CD4-positive, alpha-beta T cell treated with Interferon gamma for 1 hour (primary cell): ENCODE measurements at places on chromosomes 5 and 9.
A peak's percentile ranks its signal among the peaks of the same experiment; 100 is the strongest.

- no peak for DNase-seq
Measured at GRCh38 chr9:124453586-124454191, 3.4 kb downstream of the ADGRD2 start.

- no peak for DNase-seq
Measured at GRCh38 chr9:104025104-104025503, 69.0 kb upstream of the SMC2 start.

DNA sequence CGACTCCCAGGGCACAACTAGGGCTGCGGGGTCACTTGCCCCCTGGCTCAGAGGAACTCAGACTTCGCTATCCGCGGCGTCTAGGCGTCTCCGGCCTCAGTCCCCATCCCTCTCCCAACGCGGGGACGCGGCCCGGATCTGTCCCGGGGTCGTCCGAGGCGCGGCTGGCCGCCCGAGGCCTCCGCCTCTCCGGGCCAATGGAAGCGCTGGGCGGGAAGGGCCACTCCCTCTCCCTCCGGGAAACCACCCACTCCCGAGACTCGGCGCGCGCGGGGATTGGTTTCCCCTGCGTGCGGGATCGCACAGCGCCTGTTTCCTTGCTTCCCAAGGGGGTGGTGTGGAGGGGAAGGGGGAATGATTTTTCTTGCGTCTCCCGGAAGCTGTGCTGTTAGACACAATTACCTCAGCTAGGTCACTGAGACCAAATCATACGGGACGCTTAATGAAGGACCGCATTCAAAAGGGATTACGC, 38.3 kb downstream of the NR2F1 start:
- DNase-seq = no peak

GRCh38 chr9:87635656-87636501, 90.0 kb upstream of the CTSL start:
- DNase-seq = no peak

- no peak for DNase-seq
Measured at GRCh38 chr5:108675736-108676135, 72.0 kb upstream of the FER start.

GRCh38 chr9:106616026-106616425, 246.9 kb upstream of the ZNF462 start:
- DNase-seq = no peak

DNA sequence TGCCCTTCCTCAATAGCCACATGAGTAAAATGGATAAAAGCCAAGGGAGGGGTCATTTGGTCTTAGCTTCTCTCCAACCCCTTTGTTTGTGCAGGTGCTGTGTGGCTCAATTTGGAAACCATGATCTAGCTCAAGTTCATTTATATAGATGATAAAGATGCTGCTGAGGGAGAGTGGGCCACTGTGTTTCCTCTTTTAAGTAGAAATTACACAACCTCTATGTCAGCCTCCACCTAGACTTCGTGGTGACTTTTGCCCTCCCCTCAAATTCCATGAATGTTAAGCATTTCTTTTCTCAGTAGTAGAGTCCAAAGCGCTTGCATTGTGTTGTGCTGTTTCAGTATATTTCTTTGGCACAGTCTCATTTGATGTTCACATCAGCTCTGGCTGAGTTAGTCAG, 241.4 kb downstream of the ARHGAP26 start:
- DNase-seq = no peak

- DNase-seq = no peak
Measured at GRCh38 chr9:4667681-4668080, 1.4 kb upstream of the SPATA6L start.

- DNase-seq = no peak
Measured at GRCh38 chr9:16591092-16591491, 279.4 kb downstream of the BNC2 start.

DNA sequence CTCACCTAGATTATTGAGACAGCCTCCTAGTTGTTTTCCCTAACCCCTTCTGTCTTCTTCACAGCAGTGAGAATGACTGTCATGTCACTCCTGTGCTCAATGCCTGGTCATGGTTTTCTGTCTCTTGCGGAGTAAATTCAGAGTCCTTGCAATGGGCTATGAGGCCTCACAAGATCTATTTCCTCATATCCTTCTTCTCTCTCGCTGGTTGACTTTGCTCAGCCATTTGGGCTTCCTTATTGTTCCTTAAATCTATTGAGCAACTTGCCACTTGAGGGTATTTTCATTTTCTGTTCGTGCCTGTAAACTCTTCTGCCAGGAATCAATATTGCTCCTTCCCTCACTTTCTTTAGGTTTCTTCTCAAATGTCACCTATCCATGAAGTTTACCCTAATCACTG, 9.0 kb downstream of the PPP3R2 start:
- no peak for DNase-seq

- no peak for DNase-seq
Measured at GRCh38 chr5:36323926-36324781, 22.5 kb upstream of the RANBP3L start.

- DNase-seq = no peak
Measured at GRCh38 chr5:160209917-160210316, 19.4 kb upstream of the FABP6 start.

- DNase-seq = no peak
Measured at GRCh38 chr5:107858324-107858723, 187.6 kb upstream of the EFNA5 start.

- DNase-seq = no peak
Measured at GRCh38 chr9:121307976-121308375, 40.0 kb downstream of the GSN start.

DNA sequence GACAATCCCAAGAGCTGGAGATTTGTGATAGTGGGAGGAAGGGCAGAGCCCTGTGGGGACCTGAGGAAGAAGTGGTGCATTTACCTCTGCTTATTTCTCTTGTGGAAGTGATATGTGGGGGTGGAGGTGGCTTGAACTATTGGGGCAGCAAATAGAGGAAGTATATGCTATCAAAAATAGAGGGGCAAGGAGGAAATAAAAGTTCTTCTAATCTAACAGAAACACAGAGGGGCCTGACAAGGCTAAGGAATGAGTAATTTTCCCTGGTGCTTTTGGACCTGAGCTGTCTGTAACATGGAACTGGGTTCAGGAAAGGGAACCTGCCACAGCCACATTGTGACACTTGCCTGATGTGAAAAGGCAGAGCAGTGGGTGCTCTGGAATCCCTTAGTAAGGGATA, 378.6 kb upstream of the KLF4 start:
- DNase-seq = no peak

DNA sequence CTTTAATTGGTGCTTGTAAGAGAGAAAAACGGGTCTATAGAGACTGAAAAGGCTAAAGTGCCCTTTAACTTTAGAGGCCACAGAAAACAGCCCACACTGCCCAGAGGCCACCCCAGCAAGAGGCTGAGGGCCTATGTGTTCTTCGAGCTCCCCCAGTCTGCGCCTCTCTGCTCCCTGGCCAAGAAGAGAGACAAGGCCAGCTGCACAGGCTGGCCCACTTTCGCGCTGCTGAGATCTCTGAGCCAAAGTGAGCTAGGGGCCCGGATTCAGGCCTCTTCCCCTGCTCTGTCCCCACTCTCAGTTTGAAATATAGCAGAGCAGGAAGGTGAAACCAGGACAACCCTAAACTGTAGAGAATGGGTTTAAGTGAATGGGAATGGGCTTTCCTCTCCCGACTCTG, 132.0 kb upstream of the TRIM32 start:
- DNase-seq = no peak

GRCh38 chr9:131290036-131290766, 678 bp downstream of the PLPP7 start:
- no peak for DNase-seq

GRCh38 chr5:135462304-135462703, 10.2 kb upstream of the TIFAB start:
- DNase-seq = peak; percentile 44
